Retina (tissue), 1 donor: ENCODE measurements at places on chromosomes 7 and 10.
A peak's percentile ranks its signal among the peaks of the same experiment; 100 is the strongest.

DNA sequence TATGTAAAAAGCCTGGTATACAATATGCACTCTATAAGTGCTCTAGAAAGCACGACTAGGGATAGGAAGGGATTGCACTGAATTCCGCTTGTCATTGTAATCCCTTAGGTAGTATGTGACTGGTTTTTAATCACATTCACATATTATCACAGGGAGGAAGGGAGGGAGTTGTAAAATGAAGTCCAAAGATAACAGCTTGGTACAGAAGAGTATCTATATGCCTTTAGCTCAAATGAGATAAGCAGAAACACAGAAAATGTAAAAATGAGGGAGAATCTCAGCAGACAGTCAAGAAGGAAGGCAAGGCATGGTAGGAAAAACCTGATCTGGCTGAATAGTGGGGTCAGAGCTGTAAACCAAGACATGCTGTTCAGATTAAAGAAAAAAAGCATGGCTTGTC, 63.4 kb downstream of the ABI1 start:
- DNase-seq, result no peak

- no peak for DNase-seq
Measured at GRCh38 chr7:107666790-107667189, 6.2 kb downstream of the SLC26A4 start.

GRCh38 chr10:75465450-75465827, 34.0 kb downstream of the LRMDA start:
- no peak for DNase-seq

- no peak for DNase-seq
Measured at GRCh38 chr7:40921589-40922315, 781.1 kb downstream of the INHBA start.

DNA sequence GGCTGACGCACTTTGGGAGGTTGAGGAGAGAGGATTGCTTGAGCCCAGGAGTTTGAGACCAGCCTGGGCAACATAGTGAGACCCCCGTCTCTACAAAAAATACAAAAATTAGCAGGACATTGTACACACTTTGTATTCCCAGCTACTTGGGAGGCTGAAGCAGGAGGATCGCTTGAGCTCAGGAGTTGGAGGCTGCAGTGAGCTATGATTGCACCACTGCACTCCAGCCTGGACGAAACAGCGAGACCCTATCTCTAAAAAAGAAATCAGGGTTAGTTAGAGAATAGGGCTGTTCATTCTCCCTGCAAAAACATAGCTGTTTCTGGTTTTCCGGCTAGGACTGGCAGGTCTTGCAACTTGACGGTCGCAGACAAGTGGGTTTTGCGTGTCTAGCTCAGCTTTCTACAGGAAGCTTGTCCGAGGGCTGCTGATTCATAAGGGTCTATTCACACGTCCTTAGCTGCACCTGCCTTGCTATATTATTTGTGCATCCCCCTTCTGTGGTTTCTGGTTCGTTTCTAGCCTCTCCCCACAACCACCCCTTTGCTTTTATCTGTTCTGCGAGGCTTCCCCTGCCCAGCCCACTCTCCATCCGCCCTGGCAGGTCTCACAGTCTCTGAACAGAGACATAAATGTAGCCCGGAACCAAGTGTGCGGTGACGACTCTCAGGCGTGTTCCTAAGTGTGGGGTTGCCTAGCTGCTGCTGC, 10.7 kb downstream of the AMZ1 start:
- DNase-seq, result no peak

DNA sequence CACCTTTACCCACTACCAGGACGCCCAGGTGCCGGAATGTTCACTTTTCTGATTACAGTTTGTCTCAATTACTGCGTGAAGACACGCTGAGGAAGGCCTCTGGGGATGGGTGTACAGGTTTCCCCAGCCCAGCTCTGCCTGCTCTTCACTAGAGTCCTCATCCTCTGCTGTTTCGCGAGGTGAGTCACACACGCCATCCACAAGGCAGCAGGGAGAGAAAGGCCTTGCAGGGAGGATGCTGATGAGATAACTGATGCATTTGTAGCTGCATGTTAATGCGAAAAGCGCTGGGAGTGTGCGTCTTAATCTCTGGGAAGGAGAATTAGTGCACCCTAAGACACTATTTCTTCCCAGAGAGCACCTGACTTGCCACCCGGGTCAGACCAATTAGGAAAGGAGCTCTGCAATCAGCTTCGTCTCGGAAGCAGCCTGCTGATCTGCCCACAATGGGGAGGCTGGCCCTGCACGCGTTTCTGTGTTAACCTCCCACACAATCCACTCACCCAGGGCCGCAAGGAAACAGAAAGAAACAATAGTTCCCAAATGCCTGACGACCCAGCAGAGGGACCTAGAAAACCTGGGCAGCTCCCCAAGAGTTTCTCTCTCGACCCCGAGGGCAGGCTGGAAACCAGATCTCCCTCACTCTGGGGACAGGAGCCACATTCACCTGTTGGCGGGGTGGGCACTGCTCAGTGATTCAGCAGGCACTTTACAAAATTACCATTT, 578.7 kb downstream of the GLRX3 start:
- no peak for DNase-seq

DNA sequence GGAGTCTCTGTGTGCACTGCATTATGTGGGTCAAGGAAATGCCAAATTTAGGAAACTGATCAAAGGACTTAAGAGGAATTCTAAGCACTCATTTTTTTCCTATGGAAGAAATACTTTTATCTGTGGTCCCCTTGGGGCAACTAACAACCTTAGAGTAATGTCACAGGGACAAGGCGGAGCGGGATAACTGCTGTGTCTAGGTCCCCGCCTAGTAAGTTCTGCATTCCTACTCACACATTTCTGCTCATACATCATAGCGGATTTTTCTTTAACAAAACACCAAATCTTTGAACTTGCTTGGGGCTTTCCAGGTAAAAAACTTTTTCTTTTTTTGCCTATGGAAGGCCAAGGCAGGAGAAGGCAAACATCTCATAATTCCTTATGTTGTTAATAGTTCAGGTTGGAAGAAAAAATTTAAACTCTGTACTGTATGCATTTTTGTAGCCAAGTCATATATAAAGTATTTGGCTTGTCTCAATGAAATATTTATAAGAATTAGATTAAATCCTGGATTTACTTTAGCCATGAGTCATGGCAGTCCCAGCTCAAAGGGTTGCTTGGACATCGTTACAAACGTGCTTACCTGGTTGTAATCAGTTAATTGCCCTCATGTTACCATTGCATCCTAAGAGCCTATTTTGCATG, 285.0 kb downstream of the PHTF2 start:
- DNase-seq, result no peak

DNA sequence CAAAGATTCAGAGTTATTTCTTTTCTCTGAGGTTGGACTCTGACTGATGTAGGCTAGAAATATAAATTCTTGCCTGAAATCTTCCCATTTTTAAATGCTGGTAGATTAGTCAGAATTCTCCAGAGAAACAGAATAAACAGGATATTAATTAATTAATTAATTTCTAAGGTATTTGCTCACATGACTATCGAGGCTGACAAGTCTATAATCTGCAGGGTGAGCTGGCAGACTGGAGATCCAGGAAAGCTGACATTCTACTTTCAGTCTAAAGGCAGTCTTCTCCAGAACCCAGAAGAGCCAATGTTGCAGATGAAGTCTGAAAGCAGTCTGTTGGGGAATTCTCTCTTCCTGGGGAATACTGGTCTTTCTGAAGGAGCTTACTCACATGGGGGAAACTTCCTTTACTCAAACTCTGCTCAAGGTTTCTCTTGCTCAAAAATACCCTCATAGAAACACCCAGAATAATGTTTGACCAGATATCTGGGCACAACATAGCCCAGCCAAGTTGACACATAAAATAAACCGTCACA, 189.7 kb downstream of the KIF20B start:
- DNase-seq, result no peak

GRCh38 chr10:102627291-102627735, 17.0 kb upstream of the TRIM8 start:
- DNase-seq, result no peak

- DNase-seq, result no peak
Measured at GRCh38 chr7:3943779-3944520, 642.9 kb downstream of the SDK1 start.

- DNase-seq, result no peak
Measured at GRCh38 chr10:122052701-122053100, 63.7 kb downstream of the TACC2 start.

GRCh38 chr10:3892440-3893425, 107.7 kb upstream of the KLF6 start:
- DNase-seq, result peak; percentile 35

- peak; percentile 62 for DNase-seq
Measured at GRCh38 chr7:92621026-92621540, 30.9 kb upstream of the FAM133B start.

GRCh38 chr7:158463317-158463716, 124.3 kb downstream of the PTPRN2 start:
- no peak for DNase-seq

- no peak for DNase-seq
Measured at GRCh38 chr7:143015926-143016490, 10.9 kb downstream of the OR9A2 start.

- no peak for DNase-seq
Measured at GRCh38 chr7:142440906-142441411, 183.1 kb upstream of the PRSS58 start.

- DNase-seq, result no peak
Measured at GRCh38 chr7:74087791-74088453, 4.3 kb downstream of the LIMK1 start.

DNA sequence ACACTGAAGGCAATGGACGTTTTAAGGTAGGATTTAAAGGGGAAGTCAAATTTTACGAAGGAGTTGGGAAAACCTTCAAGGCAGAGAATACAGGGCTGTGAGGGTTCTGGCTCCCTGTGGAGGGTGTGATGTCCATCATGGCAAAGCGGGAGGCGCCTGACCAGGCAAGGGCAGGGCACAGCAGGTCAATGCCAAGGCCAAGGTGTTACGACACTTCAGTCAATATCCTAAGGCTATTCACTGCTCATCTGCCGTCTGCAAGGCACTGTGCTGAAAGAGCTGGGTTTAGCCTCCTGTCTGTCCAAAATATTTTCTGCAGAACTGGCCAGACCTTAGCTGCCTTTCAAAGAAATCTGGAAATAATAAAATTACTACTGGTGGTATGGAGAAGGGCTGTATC, 297.9 kb upstream of the MGMT start:
- no peak for DNase-seq

- DNase-seq, result no peak
Measured at GRCh38 chr7:117803476-117803875, 69.8 kb downstream of the CTTNBP2 start.

DNA sequence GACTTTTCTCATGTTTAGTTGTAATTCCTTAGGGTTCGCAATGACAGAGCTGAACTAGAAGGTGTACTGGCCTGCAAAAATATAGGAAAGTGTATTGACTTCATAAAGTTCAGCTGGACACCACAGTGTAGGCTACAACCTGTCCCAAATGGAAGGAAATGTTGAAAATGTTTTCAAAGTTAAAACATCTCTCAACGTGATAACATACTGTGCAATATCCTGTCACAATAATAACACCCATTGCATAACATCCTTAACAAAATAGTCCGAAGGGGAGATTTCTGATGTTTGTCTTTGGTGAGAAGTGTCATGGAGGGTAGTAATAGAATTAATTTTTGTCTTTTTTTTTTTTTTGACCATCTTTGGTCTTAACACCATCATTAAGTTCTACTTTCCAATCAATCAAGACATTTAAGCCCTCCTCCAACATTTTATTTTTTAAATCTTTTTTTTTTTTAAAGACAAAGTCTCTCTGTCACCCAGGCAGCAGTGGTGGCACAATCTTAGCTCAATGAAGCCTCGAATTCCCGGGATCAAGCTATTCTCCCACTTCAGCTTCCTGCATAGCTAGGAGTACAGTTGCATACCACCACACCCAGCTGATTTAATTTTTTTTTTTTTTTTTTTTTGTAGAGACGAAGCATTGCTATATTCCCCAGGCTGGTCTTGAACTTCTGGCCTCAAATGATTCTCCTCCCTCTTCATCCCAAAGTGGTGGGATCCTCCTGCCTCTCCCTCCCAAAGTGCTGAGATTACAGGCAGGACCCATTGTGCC, 45.7 kb downstream of the DYNC1I1 start:
- no peak for DNase-seq

- DNase-seq, result no peak
Measured at GRCh38 chr10:133019191-133019590, 68.5 kb upstream of the ADGRA1 start.

GRCh38 chr10:88810196-88810961, 7.8 kb downstream of the LIPM start:
- DNase-seq, result peak; percentile 39

DNA sequence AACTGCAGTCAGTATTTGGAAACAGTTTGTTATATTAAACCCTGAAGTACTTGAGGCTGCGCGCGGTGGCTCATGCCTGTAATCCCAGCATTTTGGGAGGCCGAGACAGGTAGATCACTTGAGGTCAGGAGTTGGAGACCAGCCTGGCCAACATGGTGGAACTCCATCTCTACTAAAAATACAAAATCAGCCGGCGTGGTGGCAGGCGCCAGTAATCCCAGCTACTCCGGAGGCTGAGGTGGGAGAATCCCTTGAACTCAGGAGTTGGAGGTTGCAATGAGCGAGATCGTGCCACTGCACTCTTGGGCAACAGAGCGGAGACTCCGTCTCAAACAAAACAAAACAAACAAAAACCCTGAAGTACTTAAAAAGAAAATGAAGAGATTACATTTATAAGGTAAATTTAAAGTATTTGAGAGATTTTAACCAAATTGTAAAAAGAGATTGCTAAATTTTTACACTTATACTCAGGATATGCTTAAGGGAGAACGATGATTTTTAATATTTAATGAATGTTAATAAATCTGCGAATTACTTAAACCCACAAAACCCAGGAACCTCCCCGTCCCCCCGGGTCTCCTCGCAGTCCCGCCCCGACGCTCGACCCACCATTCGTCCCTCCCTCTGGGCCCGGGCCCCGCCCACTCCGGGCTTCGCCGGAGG, 425 bp upstream of the MTG1 start:
- DNase-seq, result no peak
